ENCODE measurements at places on chromosomes 4 and X.
A peak's percentile ranks its signal among the peaks of the same experiment; 100 is the strongest.

DNA sequence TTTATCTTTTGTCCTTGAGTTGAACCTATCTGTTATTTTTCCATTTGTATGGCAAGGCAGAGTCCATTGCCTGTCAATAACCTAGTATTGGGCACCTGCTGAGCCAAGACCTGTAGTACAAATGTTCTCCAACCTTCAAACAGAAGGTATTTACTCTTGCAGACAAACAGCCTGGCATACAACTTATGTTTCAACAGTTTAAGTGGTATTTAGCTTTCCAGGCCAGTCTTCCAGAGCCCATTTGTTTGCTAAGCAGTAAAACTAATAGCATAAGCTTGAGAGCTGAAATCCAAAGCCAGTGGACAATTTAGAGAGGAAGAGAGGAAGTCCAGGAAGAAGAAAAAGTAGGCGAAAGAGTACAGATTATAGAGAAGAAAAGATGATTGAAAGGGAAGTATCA lies 979.3 kb downstream of the GLUD2 start:
- DNase-seq: no peak

DNA sequence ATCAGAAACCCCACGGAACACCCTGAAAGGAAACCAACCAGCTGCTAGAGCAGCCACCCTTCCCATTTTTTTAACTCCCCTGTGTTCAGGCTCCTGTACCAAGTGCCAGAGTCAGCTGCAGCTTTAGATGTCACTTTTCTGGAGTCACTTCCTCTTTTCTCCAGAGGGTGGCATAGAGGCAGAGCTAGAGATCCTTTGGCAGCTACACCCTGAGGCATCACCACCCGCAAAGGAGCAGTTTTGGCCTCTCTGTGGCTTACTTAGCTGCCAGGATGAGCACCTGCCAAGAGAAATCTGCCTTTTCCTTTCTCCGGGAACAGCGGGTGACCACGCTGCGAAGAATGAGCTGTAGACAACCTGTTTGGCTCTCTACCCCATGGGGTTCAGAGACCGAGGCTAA lies 58.0 kb upstream of the CHRDL1 start:
- peak; percentile 55 for DNase-seq

GRCh38 chrX:85243761-85244449 lies at the start of the genes SATL1 and ZNF711:
TSS of gene SATL1 (minus strand) at chrX:85243779. CDS start at chrX:85108968, 134,811 bp downstream.
TSS of gene ZNF711 (plus strand) at chrX:85243991. CDS start at chrX:85247573, 3,582 bp downstream.
- DNase-seq: peak; percentile 88

- DNase-seq: no peak
Observed at GRCh38 chr4:1047106-1047975, 35.9 kb downstream of the FGFRL1 start.

GRCh38 chrX:109914114-109914849 lies 88.6 kb upstream of the TMEM164 start:
- no peak for DNase-seq

GRCh38 chrX:97328853-97329390 lies 445.2 kb downstream of the RPA4 start:
- DNase-seq: no peak

DNA sequence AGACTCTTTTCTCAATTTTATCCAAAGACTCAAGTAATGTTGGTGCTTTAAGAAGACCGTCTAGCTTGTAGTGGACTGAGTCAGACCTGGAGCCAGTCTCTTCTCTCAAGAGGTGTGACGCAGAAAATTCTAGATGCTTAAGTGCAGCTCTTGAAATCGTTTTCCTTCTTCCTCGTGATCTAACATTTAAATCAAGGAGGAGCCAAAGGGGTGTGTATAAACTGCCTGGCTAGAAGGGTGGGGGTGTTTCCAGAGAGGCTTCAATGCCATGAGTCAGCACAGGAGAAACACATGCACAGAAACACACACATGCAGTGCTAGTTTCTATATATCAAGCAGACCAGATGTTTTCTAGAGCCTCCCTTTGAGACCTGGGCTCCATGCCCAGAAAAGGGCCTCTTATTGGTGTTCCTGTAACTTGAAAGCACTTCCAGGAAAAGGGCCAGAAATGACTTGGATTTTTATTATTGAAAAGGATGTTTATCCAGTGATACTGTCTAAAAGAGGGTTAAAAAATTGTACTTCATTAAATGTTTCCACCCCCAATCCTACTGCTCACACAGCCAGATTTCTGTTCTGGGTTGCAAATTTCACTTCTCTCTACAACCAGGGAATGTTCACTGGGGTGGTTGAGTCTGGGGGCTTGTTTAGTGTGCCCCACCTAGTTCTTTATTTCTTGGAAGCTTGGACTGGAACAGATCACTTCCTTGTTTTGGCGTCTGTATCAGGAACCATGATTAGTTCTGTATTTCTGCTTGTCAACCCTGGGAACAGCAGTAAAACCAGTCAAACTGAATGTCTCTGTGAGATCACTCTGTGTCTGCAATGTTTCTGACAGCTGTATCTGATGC lies at the start of gene CLIC2:
TSS of gene CLIC2 (minus strand) at position 129 of the 851 bp plus-strand sequence. CDS start 187 bp downstream, outside the sequence.
- DNase-seq: peak; percentile 46

DNA sequence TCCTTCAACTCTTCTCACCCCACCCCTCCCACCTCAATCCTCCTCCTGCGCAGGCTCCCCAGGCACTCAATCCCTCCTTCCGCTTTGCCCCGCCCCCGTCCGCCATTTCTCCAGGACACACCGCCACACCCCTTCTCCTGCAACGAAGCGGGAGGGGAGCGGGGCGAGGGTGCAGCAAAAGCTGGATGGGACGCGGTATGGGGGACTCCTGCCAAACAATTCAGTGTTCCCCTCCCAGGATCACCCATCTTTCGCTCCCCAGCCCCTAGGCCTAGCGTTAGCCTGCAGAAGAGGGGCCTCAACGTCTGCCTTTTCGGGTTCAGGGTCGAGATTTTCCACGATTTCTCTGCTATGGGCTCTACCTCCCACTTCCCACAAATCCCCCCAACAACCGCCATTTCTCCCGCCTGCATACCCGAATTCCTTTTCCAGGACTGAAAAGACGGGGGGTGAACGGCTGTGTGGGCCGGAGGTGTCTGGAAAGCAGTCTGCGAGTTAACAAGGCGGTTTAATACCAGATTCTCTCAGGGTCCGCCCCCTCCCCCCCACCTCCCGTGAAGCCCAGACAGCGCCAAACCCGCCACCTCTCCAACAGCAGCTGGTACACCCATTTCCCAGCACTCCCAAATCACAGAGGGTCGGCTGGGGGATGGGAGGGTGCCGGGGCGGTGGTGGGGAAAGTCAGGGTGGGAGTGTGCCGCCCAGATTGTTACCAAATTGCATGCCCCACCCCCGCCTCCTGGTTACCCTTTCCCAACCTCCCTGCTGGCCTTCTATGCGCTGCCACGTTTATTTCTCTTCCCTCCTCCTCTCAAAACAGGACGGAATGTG lies 774 bp downstream of the ARMCX2 start:
- peak; percentile 75 for DNase-seq

All from astrocyte of the hippocampus (primary cell).